Posterior vena cava (tissue), 2 donors: ENCODE measurements at places on chromosomes 1 and 21. TPM values are rescaled to one million over a fixed set of nuclear protein-coding genes. Genes with fewer than 3 reads are reported as not detected.

- peak; percentile 87 for DNase-seq
Measured at GRCh38 chr1:155085504-155086127, 7.0 kb downstream of the EFNA3 start.

GRCh38 chr21:29237110-29238052 lies 61.3 kb upstream of the BACH1 start:
- DNase-seq: no peak

DNA sequence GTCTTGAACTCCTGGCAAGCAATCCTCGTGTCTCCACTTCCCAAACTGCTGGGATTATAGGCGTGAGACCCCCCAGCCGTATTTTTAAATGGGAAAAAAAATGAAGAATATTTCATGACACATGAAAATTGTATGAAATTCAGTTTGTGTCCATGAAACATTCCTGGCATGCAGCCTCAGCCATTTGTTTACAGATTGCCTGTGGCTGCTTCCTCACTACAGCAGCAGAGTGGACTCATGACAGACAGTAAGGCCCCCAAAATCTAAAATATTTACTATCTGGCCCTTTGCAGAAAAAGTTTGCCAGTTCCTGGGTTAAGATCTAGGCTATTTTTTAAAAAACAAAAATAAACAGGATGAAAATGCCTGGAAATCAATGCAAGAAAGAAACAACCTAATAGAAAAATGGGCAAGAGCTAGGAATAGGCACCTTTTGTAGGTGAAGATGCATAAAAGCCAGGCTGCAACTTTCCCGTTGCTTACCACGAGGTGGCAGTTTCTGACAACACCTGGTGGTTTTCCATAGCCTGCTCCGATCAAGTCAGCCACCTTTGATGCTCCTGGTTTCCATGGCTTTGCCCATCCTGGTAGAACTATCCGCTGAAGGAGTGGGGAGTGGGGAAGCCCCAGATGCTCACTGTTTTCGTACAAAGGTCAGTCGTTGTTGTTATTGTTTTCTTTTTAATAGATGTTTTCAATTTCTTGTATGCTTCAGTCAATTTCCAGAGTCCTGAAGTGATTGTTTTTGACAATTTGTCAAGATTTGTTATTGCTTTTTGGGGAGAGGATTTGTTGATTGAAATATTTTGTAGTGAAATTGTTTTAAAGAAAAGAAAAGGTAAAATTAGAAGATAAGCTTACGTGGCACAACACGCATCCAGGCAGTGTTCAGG lies 24.3 kb downstream of the UBE2Q1 start:
- DNase-seq: no peak

GRCh38 chr1:211609120-211610024 lies 30.4 kb upstream of the SLC30A1 start:
- no peak for DNase-seq

GRCh38 chr1:69506311-69506710 lies 61.4 kb upstream of the LRRC7 start:
- no peak for DNase-seq

DNA sequence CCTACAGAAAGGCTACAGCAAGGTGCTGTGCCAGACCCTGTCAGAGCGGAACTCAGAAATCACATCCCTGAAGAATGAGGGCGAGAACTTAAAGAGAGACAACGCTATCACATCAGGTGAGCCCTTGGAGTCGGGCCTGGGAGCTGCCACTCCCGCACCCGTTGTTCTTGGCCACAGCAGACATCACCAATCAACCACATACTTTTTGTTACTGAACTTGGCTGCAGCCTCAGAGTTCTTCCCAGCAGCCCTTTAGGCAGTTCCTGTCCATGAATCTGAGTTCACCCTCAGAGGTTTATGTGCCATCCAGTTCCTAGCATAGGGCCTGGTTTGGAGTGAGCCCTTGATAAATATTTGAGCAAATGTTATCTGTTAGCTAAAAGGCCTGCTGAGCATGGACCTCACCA lies 61.6 kb downstream of the FHAD1 start:
- DNase-seq: peak; percentile 43

PMF1 gene
- total RNA-seq: 31.8 TPM

ZFP69 gene
- 6.4 TPM for total RNA-seq

RNU1-1 gene
- total RNA-seq: 18,986 TPM
